ENCODE measurements at places on chromosomes 3 and 15.

DNA sequence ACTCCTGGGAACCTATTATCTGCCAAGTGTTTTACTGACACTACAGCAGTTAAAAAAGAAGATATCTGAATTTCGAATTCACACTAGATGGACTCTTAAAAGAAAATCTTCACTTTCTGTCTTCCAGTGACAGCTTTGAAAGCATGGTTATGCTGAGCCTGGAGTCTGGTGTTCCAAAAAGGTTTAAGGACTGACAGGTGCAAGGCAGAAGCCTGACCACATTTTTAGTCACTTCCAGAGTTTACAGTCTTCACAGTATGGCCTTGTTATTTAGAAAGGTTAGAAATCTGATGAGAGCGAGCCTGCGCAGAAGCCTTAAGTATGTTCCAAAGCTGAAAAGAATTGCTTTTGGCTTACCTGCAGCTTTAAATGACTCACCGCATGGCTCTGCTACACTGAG lies 59.9 kb downstream of the ETV5 start:
- no peak for DNase-seq

DNA sequence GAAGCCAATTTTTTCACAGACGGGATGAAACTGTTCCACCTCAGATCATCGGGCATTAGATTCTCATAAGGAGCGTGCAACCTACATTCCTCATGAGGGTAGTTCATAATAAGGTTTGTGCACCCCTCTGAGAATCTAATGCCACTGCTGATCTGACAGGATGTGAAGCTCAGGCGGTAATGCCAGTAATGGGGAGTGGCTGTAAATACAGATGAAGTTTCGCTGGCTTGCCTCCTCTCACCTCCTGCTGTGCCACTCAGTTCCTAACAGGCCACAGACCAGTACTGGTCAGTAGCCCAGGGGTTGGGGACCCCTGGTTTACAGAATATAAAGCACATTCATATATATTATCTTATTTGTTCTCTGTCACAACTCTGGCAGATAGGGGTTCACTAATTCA lies 2.1 kb upstream of the LIMD1 start:
- no peak for DNase-seq

DNA sequence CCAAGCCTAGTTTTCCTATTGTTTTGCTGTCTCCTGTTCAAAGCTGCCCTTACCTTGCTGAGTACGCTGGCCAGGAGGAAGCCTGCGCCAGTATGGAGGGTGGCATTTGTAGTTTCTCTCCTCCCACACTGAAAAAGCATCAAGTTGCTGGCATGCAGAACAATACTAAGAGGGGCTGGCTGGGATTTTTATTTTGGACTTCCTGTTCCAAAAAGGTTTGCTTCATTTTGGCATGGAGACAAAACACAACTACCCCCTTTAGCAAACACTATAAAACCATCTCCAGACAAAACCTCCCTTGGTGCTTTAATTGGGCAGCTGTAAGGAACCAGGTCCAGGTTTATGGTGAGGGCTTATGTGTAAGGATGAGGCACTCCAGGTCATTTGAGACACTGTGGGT lies 457.6 kb downstream of the PDCD6IP start:
- no peak for DNase-seq

DNA sequence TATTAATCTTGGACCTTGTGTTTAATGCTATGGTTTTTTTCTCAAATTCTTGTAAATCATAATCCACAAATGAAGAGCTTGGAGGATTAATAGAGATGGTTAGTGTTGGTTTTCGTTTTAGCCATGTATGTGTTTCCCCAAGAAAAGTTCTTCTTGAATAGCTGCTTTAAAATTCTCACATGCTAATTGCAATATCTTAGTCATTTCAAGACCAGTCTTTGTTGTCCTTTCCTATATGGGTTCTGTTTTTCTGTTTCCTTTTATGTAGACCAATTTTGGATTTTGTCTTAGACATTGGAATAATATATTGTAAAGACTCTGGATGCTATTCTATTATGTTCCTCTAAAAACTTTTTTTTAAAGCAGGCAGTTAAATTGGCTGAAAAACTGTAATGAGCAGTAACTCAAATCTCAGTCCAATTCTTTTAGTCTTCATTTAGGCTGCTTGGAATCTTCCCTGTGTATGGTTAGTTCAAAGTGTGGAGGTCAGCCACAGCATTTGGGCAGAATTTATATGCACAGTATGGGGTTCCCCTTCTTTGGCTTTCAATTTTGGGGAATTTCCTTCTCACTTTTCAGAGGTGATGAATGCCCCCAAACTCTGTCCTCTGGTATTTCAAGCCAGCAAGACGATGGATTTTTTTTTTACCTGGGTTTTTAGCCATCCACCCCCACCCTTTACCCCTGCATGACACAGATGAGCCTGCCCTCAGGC lies 39.1 kb upstream of the DNAJC13 start:
- DNase-seq, result no peak

DNA sequence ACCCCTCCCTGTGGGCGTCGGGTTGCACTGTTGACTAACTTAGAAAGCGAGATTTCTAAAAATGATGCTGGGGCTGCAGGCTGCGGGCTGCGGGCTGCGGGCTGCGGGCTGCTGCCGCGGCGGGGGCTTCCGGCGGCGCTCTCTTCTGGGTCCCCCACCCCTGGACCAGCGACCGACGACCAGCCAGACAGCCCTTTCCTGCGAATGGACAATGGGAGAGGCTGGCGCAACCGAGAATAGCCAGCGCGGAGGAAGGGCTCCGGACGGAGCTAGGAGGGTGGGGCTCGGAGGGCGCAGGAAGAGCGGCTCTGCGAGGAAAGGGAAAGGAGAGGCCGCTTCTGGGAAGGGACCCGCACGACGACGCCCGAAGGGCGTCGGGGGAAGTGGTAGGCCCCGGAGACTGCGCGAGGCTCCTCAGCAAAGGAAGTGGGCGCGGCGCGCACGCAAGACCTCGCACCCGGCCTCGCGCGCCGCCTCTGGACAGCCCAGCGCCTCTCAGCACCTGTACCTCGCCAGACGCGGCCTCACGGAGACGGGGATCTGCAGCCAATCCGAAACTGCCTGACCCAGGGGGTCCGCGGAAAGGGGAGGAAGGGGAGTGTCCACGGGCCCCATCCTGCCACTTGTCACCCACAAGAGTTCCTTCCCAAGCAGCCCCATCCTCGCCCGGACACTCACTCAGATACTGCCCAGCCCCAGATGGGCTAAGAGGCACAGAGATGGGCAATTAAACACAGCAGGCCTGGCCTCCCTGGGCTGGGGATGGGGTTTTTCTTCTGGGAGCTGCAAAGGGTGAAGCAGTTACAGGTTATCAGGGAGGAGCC lies 70.7 kb downstream of the SLC12A8 start:
- DNase-seq, result no peak

DNA sequence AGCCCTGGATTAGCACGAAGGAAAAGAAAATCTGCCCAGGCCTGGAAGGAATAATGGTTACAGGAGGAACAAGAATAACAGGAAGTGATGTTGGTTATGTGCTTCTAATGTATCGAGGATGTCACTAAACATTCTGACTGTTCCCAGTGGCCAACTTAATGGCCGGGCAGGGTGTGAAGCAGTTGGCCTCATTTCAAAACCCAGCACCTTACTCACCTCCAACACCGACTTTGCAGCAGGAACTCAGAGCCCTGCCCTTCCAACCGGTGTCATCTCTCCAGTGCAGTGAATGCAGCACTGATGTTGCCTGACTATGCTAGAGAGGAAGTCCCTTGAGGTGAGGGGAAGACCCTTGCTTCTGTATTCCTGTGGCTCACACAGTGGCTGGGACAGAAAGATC lies 162.4 kb upstream of the LRTM1 start:
- no peak for DNase-seq

- no peak for DNase-seq
Observed at GRCh38 chr3:163552659-163552966, 1525.7 kb downstream of the SI start.

- DNase-seq, result no peak
Observed at GRCh38 chr3:194301730-194302129, 49.4 kb downstream of the CPN2 start.

GRCh38 chr15:40925863-40926658 lies 3.1 kb upstream of the DLL4 start:
- DNase-seq, result no peak

GRCh38 chr3:106376016-106376570 lies 507.3 kb upstream of the CBLB start:
- no peak for DNase-seq

DNA sequence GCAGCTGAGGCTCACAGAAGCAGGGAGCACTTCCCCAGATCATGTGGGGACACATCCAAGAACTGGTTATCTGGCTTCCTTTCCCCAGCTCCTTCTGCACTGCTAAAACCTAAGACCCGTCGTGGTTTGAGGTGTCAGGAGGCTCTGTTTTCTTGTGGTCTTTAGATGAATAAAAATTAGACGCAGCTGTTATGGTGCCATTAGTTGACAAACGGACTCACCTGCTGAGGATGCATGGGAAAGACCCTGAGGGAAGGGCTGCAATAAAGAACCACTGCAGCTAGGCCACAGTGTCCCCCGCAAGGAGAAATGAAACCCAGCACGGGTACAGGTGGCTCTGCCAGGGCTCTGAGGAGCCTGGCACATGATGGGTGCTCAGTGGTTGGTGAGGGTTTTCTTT lies 99.4 kb downstream of the IQSEC1 start:
- DNase-seq, result no peak

GRCh38 chr3:143081844-143082778 lies 37.5 kb upstream of the CHST2 start:
- DNase-seq, result no peak

GRCh38 chr3:73592154-73593144 lies 32.3 kb downstream of the PDZRN3 start:
- DNase-seq, result no peak

DNA sequence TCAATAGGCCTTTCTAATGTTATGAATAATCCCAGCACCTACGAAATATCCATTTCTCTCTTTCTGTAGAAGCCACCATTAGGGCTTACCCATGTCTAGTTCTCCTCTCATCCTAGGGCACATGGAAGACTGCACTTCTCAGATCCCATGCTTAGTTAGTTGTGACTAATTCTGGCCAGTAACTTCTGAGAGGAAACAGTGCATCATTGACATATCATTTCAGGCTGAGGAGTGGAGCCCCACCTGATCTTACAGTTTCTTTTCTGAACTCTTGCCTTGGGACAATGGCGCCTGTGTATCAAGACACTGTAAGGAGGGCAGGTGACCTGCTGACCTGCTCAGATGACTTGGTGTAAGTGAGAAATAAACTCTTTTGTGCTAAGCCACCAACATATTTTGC lies 39.4 kb upstream of the TBL1XR1 start:
- DNase-seq, result no peak

- no peak for DNase-seq
Observed at GRCh38 chr3:141370065-141370533, 1.8 kb downstream of the ZBTB38 start.

DNA sequence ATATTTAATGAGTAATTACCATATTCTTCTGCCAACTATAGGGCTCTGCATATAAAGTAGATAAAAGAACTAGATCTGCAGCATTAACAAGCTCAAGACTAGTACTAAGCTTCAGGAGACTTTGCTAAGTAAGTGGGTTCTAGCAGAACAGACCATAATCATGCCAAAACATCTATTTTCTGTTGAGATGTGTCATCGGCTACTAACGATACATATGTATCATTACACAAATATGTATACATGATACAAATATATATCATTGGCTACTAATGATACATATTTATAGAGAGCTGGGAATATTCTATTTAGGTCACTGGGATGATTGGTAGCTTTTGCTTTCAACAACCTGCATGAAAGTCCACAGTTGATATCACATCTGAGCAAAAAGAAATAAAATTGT lies 185.8 kb upstream of the DCBLD2 start:
- no peak for DNase-seq

DNA sequence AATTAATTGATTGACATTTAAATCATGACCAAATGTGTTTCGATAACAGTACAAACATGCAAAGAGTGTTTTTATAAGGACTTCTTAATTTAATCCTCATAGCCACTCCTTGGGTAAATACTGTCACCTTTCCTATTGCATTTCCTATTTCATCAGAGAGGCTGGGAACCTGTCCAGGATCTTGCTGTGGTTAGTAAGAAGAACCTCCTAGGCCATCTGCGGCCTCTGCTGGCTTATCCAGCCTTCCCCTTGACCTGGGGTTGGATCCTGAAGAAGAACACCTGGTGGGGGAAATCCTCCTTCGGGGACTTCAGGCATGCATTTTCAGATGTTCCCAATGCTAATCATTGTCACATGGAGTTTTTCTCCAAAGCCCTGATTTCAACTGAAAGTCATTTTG lies 25.5 kb downstream of the GLDN start:
- DNase-seq, result peak; percentile 13

DNA sequence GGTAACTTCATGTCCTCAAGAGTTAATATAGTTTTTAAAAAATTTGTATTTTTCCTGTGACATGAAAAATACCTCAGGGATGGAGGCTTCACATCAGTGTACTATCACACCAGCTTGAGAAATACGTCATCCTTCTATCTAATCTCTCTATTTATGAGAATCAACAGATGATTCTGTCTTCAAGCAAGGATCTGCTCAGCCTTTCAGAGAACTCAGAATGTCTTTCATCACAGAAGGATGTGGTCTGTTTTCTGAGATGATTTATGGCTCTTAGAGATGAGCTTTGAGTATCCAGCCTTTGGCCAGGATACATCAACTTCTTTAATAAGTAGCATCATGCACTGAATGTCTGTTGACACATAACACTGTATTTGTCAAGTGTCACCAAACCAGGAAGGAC lies 193.9 kb downstream of the DTWD1 start:
- no peak for DNase-seq

- DNase-seq, result no peak
Observed at GRCh38 chr3:161401389-161401788, 30.1 kb upstream of the SPTSSB start.

DNA sequence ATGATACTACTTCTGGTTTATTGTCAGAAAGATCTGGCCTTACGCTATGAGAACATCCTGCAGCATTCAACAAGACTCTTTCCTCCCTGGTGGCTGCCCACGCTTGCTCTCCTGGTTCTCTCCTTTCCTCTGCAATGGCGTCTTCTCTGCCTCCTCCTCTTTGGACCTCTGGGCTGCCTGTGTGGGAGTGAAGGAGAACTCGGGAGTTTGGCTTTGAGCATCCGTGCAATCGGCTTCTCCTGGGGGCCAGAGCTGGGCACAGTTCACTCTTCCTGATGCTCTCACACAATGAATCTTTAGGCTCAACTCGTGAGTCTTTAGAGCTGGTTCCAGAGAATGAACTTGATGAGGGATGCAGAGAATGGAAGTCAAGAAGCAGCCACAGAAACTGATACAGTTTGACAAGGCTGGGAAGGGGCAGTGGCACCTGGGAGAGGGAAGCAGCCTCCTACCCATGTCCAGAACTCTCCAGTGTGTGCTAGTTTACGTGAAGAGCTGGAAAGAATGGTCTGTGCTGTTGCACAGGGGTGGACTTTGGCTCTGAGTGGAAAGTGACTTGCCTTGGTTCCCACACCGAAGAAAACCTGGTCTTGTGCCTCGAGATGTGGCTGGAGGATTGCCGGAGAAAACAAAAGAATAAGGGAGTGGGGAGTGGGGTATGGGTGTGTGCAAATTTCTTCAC lies 37.9 kb downstream of the RPLP1 start:
- no peak for DNase-seq

GRCh38 chr3:172965256-172965655 lies 175.8 kb downstream of the SPATA16 start:
- DNase-seq, result no peak

Measured in AG04450 (cell line).